ENCODE measurements at places on chromosomes 6 and 20.

DNA sequence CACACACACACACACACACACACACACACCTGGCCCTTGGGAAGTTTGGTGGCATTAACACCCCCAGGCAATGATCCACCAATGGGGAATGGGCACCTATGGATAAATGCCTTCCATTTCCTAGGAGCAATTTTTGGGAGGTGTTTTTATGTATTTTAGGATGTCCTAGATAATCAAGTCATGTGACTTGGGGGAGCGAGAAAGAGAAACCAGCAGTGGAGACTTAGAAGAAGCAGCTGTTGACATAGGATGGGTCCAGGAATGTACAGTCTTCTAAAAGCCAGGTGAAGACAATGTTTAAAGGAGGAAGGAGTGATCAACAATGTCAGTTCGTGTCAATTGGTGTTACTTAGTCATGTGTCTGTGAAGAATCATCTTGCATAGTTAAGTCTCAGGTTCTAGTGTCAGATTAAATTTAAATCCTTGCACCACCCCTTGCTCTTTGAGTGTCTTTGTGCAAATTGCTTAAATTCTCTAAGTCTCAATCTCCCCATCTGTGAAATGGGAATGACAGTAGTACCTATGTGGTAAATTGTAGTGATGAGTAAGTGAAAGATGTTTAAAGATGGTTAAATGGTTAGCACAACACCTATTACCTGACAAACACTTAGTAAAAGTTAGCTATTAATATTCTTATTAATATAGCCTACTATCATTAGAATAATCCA is 4.4 kb upstream of the SLC35B3 start:
- no peak for DNase-seq

- DNase-seq, result no peak
These were observed 15.7 kb downstream of the CASS4 start for GRCh38 chr20:56427797-56428196.

DNA sequence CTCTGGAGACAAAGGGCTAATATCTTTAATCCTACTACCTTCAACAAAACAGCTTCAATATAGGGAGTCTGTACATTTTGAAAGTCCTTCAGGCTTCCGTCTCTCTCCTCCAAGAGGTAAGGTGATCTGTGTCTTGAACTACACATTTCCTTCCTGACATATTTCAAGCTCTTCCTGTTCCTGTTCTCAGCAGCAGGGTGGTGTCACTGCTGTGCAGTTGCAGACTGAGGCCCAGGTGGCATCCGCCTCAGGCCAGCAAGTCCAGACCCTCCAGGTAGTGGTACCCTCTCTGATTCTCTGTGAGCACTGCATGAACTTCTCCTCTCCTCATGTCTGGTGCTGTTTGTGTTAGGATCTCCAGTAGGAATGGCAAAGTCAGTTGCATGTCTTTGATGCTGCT is 7.8 kb downstream of the NFYA start:
- DNase-seq, result no peak

DNA sequence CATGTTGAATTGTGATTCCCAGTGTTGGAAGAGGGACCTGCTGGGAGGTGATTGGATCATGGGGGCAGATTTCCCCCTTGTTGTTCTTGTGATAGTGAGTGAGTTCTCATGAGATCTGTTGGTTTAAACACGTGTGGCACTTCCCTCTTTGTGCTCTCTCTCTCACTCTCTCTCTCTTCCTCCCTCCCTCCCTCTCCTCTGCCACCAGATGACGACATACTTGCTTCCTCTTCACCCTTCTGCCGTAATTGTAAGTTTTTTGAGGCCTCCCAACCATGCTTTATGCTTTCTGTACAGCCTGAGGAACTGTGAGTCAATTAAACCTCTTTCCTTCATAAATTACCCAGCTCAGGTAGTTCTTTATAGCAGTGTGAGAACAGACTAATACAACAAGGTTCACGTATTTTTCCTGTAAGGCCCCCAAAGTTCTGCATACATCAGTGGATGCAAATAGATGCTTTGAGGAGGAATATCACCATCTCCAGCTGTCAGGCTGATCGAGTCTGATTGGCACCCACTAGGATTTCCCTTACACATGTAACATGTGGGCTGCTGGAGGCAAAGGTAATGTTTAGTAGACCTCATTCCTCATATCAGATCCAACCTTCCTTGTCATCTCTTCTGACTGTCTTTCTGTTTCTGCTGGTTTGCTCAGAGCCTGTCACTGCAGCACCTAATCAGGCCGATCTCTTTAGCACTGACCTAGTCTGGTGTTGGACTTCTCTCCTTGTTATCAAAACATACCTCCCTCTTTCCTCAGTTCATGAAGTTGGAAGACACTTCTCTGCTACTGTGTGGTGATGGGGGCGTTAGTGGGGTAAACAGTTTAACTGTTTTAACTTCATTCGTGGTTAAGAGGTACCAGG is 54.3 kb upstream of the BACH2 start:
- DNase-seq, result no peak

DNA sequence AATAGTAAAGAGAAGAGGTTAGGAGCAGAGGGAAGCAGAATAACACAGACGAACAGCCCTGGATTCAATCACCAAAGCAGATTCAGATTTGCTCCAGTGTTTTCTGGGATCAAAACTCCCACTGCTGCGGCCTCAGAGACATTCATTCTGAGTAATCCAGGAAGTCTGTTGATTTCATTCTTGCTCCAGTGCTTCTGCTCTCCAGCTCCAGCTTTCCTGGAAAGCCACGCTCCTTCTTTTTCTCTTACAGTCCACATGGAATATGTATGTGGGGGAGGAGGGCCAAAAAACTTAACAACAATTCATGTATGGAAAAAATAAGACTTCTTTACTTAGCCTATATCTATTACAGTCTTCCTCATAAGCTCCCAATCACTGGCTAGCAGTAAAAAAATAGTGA is 26.4 kb upstream of the UST start:
- no peak for DNase-seq

DNA sequence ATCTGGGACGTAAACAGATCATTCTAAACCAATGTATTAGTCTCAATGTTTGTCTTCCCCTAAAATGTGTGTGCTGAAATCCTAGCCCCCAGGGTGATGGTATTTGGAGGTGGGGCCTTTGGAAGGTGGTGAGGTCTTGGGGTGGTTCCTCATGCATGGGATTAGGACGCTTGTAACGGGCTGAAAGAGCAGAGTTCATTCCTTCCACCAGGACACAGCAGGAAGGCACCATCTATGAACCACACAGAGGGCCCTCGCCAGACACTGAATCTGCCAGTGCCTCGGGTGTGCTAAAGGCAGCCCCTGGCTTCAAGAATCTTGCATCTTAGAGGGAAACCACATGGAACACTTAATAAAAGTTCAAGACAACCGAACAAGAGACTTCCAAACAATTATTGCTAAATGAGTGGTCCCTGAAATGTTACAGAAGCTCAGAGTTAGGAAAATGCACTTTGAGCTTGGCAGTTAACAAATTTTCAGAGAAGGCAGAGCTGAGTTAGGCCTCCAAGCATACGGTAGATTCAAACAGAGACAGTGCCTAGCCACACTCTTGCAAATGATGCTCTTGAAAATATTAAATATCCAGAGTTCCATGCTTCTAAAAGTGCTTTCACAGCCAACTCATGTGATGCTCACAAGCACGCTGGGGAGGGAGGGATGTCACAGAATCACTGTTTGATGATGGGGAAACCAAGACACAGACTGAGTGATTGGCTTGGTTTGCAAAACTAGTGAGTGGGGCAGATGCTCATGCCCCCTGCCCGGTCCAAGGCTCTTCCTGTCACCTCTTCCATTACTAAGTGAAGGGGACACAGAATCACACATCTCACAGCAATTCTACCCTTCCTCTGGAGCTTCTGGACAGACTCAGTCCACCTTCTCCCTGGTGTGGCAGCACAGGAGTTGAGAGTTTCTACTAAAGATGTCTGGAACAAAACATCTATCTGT is 27.4 kb downstream of the TBC1D7 start:
- DNase-seq, result no peak

DNA sequence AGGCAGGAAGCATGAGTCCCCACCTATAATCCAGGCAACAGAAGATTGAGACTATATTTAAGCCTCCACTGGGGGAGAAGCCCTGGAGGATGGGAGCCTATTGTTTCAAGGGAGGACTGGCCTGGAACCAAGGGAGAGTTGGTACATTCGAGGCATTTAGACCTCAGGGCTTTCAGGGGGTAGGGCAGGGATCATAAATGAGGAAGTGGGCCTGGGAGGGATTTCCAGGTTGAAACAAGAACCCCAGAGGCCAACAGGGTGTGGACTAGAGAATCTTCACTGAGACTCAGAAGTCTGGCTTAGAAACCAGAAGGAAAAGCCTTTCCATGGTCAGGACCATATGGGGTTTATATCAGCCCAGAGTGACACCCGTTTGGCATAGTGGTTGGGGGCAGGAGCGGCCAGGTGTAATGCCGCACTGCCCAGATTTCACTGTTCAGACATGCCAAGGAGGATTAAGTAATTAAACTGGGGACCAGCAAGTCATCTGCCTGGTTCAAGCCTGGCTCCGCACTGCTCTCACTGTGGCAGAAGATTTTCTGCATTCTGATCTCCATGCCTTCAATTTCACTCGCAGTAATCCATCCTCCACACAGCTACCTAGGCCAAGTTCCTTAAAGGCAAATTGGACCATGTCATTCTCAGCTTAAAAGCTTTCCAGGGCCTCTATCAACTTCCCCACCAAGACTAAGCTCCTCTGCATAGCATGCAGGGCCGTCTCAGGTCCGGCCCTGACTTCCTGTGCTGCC is 17.8 kb downstream of the LRFN2 start:
- no peak for DNase-seq

GRCh38 chr6:137121401-137121997 is 51.9 kb downstream of the IL22RA2 start:
- DNase-seq, result no peak

DNA sequence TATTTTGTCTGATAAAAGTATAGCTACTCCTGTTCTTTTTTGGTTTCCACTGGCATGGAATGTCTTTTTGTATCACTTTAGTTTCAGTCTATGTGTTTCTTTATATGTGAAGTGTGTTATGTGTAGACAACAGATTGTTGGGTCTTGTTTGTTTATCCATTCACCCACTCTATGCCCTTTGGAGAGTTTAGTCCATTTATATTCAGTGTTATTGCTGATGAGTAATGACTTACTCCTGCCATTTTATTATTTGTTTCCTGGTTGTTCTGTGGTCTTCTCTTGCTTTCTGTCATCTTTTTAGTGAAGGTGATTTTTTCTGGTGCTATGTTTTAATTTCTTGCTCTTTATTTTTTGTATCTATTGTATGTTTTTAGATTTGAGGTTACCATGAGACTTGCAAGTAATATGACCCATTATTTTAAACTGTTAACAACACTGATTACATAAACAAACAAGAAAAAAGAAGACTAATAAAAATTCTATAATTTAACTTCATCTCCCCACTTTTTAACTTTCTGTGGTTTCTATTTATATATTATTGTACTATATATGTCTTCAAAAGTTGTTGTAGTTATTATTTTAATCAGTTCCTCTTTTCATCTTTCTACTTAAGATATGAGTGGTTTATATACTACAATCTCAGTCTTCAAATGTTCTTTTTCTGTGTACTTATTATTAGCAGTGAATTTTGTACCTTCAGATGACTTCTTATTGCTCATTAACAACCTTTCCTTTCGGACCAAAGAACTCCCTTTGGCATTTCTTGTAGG is 323.4 kb downstream of the BTBD9 start:
- no peak for DNase-seq

DNA sequence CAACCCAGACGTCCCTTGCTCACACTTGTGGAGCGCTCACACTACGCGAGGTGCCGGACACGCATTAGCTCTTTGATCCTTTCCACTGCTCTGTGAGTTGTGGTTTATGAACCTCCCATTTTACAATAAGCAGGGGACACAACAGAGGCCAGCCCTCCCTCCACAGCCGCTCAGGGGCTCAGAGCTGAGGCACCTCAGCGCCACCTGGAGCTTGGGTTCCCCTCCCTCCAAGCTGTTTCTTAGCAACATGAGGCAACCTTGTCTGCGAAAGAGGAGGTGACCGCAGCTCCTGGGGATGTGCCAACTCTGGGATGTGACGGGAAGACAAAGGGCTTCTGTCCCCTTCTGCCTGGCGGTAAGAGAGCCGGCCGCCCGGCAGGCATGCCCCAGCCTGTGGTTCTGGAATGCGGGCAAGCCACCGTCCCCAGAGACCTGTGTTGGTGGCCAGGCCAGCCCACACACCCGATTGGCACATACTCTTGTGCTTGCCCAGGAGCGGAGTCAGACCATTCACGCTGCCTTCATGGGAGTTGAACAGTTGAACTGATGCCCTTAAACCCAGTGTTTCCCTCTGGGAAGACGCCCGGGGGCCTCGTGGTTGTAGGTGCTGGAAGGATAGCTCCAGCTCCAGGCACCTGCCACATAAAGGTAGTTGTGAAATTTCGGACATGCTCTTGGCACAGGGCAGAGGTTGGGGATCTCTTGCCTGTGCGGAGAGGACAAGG is 44.5 kb downstream of the RBM38 start:
- peak; percentile 12 for DNase-seq

DNA sequence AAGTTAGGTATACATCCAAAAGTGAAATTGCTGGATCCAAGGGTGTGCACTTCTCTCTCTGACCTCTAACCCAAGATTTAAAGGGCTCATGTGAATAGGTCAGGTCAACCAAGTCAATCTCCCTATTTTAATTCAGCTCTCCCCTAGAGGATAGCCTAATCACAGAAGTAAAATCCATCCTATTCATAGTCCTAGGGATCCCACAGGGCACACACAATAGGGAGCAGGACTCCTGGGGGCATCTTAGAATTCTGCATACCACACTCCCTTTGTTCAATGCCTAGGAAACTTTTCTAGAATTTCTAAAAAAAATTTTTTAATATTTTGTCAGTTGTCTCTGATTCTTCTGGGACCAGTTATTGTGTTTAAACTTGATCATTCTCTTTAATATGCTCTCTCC is 35.1 kb downstream of the CST9L start:
- no peak for DNase-seq
